Activated naive CD8-positive, alpha-beta T cell treated with anti-CD3 and anti-CD28 coated beads, Interleukin-2, amount 50 U/mL, for 16 hours (primary cell): ENCODE measurements at places on chromosomes 12 and 14.
A peak's percentile ranks its signal among the peaks of the same experiment; 100 is the strongest.

DNA sequence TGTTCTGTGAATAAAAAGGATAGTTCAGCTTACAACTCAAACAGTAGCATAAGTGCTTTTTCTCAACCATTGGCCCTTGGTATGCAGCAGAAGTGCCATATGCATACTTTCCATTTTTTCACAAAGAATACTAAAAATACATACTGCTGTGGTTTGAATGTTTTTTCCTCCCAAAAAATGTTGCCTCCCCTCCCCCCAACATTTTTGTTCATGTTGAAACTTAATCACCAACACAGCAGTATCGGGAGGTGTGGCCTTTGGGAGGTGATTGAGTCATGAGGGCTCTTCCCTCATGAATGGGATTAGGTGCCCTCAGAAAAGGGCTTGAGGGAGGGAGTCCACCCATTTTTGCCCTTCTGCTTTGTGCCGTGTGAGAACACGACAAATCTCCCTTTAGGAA lies 198.6 kb downstream of the ESR2 start:
- DNase-seq = no peak

- DNase-seq = no peak
Measured at GRCh38 chr14:104271391-104271790, 133.0 kb downstream of the KIF26A start.

GRCh38 chr14:104087505-104087904 lies 2.0 kb downstream of the ASPG start:
- no peak for DNase-seq

DNA sequence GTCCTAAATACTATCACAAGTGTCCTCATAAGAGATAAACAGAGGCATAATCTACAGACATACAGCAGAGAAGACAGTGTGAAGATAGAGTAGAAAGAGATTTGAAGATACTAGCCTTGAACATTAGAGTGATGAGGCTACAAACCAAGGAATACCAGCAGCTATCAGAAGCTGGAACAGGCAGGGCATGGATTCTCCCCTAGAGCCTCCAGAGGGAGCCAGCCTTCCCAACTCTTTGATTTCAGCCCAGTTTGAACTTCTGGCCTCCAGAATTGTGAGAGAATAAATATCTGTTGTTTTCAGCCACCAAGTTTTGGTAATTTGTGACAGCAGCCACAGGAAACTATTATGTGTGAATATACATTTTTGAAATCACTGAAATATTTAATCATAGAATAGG lies 47.2 kb downstream of the CCDC91 start:
- DNase-seq = no peak

DNA sequence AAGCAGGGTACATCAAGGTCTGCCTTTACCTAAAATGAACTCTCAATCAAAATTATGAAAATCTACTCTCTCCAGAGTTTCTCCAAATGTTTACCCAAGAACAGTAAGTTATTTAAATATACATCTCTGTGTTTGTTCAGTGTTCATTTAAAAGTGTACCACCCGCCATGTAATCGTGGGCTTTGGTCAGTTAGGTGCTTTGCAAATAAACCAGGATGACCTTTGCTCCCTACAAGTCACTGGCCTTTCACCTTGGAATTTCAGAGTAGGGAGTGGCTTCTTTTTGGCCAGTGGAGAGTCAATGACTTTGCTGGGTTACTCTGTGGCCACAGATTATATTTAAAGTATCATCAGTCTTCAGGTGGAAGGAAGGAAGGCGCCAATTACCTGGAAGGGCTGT lies 74.6 kb upstream of the PTPRB start:
- DNase-seq = no peak

GRCh38 chr14:95516554-95517181 lies at the start of gene SYNE3:
TSS of gene SYNE3 (minus strand) at chr14:95516650. CDS start at chr14:95475821, 40,829 bp downstream.
- DNase-seq = no peak

DNA sequence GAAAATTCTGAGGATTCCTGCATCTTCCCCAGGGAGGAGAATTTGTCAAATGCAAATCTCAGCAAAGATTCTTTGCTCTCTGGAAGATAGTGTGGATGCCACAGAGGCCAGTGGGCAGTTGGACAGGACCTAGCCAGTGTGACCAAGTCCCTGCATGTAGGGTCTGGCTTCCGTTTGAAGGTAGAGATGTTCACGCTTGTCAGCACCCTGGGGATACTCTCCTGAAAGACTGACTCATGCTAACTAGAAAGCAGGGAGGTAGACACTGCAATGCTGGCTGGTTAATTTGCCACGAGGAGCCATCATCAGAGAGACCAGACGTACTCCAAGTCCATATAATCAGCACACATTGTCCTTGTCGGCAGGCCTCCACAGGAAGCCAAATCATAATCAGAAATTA lies 130.1 kb downstream of the SAMD4A start:
- DNase-seq = no peak

DNA sequence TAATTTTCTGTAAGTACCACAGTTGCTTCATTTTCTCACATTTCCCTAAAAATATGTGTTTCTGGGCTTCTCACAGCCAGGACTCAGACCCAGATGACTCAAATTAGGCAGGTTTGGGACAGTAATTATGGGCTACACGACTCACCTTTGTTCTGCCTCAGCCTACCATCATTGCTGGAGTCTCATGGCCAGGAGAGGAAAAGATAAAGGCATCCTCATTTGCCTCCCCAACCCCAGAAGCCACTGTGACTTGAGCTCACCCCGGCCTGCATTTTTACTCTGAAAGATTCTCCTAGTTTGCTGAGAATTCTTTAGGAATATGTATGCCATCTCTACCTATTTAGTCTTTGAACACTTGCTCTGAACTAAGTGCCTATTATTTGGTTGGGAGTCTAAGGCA lies 207.8 kb downstream of the PAWR start:
- no peak for DNase-seq

DNA sequence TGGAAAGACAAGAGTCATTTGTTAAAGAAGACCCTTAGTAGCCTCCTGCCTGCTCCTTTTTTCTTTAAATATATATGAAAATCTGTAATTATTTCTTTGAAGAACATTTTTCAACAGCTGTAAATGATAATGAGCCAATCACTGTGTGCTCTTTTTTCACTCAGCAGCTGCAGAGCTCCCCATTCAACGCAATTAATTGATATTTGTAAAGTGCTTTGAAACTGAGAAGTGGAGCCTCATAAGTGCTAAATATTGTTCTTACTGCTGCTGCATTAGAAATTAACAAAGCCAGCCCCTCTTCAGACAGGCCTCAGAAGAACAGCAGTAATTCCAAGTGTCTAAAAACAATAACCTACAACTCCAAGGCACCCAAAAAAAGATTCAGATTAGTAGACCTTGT lies 224.3 kb downstream of the GXYLT1 start:
- no peak for DNase-seq

DNA sequence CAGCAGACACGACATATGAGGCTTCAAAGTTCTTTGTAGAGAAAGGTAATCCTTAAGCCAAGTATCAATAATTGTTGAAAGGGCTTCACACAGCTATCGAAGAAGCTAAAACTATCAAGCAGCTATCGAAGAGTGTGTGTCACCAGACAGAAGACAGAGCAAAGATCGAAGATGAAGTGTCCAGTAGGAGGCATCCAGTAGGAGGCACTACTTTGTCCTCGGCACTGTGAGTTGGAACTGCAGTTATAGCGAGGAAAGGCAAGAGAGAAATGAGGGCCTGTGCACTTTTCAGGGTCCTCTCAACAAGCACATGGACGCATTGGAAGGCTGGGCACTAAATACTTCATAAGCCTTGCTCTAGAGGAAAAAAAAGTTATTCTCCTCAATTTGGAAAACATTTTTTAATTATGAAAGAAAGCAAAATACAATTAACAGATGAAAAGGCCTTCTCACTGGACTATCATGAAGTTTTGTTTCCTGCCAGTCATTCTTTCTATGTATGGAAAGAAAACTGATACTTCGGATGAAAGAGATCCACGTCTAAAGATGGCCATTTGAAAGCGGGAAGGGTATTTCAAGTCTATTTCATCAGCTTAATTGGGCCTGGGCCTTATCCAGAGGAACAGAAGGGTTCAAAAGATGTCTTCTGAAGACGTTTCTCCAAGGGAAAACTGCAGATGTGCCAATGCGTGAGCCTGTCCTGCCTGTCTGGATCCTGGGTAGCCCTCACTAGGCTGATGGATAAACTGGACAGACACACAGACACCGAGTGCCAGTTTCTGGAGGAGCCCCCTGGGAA lies 174.5 kb downstream of the CALM1 start:
- no peak for DNase-seq

DNA sequence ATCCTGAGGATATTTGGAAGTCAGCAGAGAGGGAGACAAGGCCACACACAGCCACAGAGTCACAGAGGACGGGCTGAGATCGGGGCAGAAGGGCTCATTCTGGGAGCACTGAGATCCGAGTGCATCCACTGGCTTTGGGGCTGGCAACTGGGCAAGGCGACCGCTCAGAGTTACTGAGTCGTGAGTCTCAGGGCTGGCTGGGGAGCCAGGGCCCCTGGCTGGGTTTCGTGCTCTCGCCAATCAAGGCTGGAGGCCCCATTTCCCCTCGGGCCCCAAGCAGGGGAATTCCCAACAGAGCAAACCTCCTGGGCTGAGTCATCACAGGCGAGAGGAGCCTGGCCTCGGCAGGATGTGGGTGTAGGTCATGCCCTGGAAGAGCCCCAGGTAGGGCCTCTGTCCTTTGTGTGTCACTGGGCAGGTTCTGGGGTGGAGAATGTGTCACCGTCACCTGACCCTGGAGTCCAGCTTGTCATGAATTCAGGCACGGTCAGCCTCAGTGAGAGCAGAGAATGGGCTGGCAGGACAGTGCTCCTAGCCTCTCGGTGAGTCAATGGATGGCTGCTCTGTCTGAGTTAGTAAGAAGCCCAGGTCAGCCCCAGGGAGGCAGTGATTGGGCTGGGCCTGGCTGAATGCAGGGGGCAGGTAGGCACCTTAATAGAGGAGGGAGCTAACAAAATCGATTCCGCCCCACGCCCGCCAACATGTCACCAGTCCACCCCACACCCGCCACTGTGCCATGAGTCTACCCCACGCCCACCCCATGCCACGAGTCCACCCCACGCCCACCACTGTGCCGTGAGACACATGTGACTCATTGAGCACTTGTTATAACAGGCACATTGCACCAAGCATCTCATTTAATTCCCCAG lies 16.9 kb downstream of the ASB2 start:
- DNase-seq = peak; percentile 90

DNA sequence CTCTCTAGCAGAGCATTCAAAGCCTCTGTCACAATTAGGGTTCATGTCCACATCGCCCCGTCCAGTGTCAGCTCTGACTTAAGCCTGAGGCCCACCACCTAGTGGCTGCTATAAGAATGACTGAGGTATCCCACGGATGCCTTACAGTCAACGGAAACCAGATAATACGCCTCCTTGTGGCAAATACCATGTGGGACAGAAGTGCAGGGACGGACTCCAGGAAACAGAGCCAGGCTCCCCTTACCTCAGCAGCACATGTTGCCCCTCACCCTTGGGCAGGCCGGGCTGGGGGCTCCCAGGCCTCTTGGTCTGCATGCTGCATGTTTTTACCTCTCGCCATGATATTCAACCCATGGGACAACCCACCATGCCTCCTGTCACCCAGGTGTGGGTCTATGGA lies 86.3 kb downstream of the VWF start:
- no peak for DNase-seq

DNA sequence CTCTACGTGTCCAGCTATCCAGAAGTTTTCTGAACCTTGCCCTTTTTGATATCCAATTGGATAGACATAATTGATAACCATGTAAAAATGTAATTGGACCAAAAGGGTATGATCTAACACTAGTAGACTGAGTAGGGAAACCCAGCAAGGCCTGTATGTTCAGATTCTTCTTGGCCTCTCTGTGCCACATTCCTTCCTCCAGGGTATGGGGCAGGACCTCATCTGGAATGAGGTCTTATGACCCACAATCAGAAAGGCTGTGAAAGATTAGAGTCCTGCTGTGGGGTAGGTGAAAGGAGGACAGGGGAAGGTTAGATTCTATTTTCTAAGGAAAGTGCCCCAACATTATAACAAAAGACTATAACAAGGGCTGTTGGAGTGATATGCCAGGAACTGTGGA lies 51.3 kb upstream of the A2ML1 start:
- no peak for DNase-seq

- DNase-seq = no peak
Measured at GRCh38 chr12:131274906-131275305, 321.2 kb downstream of the ADGRD1 start.

DNA sequence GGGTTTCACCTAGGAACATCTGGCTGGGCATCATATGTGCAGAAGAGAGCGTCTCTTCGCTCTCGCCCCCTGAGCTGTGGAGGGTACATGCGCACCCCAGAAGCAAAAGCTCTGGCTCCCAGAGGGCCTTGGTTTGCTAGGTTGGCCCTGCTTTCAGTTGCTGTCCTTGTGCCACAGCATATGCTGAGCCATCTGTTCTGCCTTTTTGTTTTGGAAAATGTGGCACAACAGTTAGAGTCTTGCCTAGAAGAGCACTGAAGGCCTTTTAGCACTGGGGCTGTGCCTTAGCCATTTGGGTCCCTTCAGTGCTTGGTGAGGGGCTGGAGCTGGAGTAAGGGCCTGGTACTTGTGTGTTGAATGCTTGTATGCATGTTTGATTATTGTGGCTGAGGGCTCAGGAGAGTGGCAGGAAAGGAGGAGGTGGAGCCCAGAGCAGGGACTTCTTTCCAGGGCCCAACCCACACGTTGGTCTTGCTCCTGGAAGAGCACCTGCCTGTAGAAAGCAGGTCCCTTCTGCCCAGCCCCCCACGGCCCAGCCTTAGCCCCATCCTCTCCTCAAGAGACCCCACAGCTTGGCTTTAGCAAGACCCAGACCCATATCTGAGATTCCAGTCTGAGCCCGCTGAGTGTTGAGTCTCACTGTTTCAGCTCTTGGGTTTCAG lies 113.7 kb downstream of the SLC25A47 start:
- DNase-seq = no peak

- no peak for DNase-seq
Measured at GRCh38 chr12:10341892-10342509, 34.3 kb downstream of the KLRD1 start.

GRCh38 chr12:71024827-71025226 lies 104.3 kb upstream of the PTPRR start:
- DNase-seq = no peak

DNA sequence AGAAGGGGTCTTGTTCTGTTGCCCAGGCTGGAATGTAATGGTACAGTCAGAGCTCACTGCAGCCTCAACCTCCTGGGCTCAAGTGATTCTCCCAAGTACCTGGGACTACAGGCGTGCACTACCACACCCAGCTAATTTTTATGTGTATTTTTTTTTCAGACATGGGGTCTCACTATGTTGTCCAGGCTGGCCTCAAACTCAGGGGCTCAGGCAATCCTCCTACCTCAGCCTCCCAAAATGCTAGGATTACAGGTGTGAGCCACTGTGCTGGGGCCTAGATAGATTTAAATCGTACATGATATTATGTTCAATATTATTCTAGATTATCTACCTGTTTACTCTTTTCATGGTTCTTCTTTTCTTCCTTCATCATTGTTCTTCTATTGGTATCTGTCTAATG lies 61.5 kb downstream of the IFT81 start:
- no peak for DNase-seq
